ENCODE measurements at places on chromosomes 6 and 20.

DNA sequence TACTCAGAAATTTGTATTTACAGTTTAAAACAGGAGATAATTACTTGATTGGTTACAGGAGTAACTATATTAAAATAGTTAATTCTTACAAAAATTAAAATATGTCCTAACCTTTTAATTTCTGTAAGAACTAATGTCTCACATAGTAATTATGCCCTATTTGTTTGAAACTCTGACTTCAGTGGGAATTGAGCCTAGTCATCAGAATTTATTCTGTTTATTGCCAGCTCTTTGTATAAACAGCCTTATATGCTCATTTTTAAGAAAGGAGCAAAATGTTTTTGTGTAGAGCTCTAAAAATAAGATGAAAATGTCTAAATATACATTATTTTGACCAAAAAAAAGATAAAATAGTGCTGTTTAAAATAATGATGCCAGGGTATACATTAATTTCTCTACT lies 21.5 kb downstream of the TRMT11 start:
- DNase-seq: no peak

GRCh38 chr20:4710106-4710475 lies 11.6 kb upstream of the PRND start:
- DNase-seq: no peak

- DNase-seq: no peak
Observed at GRCh38 chr20:54619181-54619580, 143.8 kb downstream of the DOK5 start.

- DNase-seq: no peak
Observed at GRCh38 chr6:109372130-109372529, 10.1 kb downstream of the CD164 start.

DNA sequence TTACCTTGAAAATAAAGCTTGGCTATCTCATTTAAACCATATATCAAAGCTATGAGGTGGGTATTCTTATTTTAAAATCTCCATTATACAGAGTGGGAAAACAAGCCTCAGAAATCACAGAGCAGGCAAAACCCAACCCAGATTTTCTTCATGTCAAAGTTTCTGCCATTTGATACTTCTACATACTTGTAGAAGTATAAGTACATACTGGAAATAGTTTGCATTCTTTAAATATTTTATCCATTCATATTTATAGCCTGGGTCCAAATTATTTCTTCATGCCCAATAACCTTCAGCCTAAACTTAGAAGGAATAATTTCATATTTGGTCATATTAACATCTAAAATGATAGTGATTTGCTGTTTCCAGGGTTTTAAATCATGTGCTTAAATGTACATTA lies 61.8 kb downstream of the MLIP start:
- DNase-seq: no peak

- no peak for DNase-seq
Observed at GRCh38 chr6:121837545-121838229, 402.2 kb downstream of the GJA1 start.

- no peak for DNase-seq
Observed at GRCh38 chr6:114452785-114453401, 110.1 kb upstream of the HS3ST5 start.

DNA sequence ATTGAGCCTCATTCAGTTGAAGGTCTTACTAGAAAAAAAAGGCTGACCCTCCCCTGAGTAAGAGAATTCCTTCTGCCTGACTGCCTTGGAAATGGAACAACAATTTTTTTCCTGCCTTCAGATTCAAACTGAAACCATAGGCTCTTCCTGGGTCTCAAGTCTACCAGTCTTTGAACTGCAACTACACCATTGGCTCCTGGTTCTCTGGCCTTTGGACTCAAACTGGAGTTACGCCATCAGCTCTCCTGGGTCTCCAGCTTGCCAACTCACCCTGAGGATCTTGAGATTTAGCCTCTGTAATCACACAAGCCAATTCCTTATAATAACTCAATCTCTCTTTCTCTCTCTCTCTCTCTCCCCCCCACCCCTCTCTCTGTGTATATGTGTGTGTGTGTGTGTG lies 36.0 kb upstream of the SNX9 start:
- no peak for DNase-seq

- no peak for DNase-seq
Observed at GRCh38 chr6:115898246-115898645, 162.4 kb downstream of the FRK start.

DNA sequence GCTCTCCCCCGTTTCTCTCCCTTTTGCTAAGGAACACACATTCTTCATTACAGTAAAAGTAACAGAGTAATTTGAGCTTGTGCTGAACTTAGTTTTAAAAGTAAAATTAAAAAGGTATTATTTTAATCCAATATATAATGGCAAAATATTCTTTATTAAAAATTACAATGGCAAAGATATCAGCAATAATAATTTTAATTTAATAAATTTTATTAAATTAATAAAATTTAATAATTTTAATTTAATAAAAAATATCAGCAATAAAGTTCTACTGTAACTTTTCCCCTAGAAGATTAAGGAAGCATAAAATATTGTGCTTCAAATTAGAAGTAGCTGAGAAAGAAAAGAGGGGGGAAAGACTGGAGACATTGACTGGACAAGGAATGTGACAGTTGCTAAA lies 32.5 kb downstream of the DSE start:
- DNase-seq: no peak

DNA sequence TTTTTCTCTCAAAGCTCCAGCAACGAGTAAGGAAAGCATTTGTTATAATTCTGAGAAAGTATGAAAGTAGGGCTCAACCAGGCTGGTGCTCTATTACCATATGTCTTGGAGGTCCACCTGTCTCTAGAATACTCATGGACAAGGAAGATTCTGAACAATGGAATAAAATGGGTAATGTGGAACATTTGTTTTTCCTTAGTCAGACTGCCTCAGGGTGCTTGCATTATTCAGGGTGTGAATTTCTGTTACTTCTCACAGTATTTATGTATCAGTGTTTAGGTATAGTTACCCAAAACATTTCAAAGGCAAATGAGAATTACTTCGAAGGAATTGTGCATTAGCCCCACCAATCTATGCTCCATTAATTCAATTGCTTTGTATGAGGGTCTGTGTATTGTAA lies 586.2 kb upstream of the CITED2 start:
- DNase-seq: no peak

DNA sequence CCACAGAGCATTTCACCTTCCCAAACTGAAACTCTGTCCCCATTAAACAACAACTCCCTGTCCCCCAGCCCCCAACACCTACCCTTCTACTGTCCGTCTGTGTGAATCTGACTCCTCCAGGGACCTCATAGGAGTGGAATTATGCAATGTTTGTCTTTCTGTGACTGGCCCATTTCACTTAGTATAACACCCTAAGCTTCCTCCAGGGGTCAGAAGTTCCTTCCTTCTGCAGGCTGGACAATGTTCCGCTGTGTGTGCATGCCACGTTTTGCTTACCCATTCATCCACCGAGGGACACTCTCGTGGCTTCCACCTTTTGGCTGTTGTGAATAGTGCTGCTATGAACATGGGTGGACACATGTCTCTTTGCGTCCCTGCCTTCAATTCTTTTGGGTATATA lies 37.6 kb upstream of the MPC1 start:
- no peak for DNase-seq

GRCh38 chr20:1075616-1076015 lies 42.8 kb upstream of the PSMF1 start:
- DNase-seq: no peak

GRCh38 chr6:14020551-14020950 lies 95.8 kb downstream of the RNF182 start:
- DNase-seq: no peak

- no peak for DNase-seq
Observed at GRCh38 chr6:48116699-48117645, 6.0 kb upstream of the PTCHD4 start.

DNA sequence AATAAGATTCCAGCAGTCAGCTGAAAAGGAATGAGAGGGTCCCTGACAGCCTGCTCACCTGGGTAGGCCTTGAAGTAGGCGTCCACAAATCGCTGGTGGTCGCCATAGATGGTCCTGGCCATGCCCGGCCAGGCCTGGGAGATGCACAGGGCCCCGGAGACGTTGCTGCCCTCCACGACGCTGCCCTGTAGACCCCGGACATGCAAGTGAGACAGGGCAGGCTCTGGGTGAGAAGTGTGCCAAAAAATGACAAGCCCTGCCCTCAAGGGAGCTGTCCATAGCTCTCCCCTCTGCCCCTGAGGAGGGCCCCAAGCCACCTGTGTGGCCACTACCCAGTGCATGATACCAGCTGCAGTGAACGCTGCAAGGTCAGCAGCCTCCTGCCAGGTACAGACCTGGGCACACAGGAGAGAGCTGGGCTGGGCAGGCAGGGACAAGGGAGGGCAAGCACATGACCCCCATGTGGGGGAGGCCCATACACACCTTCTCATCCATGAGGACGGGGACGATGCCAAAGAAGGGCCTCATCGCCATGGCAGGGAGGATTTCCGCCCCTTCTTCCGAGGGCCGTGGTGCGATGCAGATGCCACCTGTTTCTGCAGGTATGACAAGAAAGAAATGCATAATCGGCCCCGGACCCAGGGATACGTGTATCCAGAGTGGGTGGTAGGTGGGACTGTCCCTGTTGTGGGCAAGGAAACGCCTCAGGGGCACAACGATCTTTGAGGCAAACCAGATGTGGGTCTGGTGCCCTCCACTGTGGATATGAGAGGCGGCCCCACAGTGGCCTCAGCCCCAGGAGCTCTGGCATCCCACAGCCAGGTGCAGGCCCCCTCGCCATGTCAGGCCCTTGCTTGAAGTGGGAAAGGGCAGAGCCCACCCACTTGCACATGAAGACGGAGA lies 21.2 kb upstream of the APMAP start:
- DNase-seq: no peak

DNA sequence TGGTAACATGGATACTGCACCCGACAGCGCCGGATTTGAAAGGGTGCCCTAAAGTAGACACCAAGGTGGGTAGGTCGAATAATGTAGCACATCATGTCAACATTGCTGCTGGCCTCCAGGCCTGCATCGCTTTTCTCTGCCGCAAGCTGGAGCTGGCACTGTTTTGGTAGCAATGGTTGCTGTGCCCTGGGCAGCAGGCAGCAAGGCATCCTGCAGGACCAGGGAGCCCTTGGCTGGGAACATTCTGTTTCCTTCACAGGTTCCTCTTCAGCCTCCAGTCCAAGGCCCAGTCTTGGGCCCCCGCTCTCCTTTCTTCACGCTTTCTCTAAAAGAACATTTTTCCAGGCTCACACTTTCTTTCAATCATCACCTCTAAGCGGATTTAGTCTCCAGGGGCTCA lies 365.8 kb upstream of the JARID2 start:
- no peak for DNase-seq

- no peak for DNase-seq
Observed at GRCh38 chr6:80478030-80478429, 371.6 kb downstream of the BCKDHB start.

DNA sequence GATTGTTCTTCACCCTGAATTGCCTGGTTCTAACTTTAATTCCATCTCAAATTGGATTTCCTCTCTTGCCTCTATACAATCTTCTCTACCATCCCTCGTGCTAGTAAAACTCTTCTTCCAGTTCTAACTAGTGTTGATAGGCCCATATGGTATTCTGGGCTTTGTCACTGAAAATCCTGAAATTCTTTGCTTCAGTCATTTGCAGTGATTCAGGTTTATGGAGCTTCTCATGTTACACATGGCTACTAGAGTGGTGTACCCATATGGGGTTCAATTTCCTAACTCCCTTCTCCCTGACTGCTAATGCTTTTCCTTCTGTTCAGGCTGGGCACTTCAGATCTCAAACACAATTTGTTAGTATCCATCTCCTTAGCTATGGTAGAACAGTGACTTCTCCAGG lies 956.6 kb downstream of the KIF16B start:
- no peak for DNase-seq

DNA sequence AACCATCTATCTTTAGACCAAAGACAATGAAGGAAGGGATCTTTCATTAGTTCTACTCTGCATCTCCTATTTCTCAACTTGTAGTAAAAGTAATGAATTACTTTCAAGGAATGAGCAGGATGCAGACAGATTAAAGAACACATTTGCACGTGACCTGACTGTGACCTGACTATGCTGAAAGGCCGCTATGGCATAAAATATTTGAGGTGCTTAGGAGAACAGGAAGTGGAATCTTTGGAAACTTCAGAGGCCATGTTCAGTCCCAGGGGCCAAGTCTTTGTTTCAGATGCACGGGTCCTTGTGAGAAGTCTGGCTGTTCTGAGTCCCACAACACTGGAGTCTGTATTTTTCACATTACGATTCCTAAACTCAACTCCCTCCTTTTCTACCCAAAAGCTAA lies 41.0 kb downstream of the NINL start:
- no peak for DNase-seq

DNA sequence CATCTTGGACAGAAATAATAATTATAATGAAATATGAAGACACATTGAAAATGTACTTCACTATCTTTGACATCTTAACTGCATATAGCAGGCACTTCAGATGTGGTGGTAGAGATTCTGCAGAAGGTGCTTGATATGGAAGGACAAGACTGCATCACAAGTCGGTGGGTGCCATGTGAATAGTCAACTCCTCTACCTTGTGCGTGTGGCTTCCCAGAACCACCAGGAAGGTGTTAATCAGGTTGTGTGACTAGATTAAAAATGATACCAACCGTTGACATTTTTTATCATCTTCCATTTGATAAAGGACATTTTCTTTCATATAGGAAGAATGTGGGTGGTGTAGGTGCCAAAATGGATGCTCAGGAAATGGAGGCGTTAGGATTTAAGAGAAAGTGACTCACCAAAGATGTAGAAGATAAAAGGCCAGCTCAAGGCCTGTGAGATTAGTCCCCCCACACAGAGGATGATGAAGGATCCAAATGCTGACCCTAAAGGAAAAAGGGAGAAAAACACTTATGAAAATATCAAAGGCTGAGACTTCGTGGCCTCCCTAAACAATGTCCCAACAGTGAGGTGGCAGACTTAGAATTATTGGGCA lies 12.3 kb downstream of the SLC17A2 start:
- DNase-seq: no peak

DNA sequence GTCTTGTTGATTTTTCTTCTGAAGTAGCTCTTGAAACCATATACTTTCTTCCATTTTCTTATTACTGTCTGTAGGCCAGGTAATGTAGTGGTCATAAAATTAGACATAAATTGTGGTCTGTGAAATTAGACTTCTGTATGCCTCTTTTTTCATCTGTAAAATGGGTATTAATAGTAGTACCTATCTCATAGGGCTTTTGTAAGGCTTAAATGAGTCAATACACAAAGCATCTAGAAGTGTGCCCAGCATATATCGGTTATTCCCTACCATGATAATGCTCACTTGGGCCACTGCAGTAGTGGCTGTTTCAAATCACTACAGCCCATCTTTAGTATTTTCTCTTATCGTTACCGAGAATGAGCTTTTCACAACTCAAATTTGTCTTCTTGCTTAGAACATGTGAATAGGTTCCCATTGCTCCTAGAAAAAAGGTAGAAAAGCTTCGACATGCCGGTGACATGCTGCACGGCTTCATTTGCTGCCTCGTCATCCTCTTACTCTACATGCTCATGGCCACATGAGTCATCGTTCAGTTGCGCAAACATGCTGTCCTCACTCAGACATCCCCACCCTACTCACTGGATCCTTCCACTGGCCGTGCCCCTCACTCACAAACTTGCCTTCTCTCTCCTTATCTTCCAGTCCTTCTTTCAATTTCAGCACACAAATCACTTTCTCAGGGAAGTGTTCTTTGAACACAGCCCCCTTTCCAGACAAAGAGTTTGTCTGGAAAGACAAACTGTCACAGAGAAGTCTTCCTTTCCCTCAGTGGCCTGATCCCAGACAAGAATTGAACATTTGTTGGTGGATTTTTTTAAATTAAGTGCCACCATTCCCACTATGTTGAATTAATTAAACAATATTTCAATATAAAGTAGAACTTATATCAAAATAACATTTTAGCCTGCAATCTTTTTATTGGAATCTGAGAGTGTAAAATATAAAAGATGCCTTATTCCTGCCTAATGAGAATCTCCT lies 32.2 kb upstream of the ERVFRD-1 start:
- peak; percentile 36 for DNase-seq

All from brain pericyte (primary cell).